ENCODE measurements at places on chromosomes 11 and 22.
A peak's percentile ranks its signal among the peaks of the same experiment; 100 is the strongest.

DNA sequence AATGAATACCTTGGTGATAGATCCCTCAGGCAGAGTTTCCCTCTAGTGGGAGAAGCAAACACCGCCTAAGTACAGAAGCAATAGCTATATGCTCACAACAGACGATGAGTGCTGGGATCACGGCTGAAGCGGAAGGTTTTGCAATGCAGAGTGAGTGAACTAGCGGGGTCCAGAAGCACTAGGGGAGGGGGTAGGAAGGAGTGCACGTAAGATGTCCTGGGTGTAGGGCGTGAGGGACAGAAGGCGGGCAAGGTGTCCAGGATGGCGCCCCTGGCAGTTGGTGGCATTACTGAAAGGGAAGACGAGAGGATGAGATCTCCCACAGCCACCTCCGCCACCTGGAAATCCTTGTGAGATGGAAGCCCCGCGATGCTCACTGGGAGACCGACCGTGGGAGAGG, 81.0 kb downstream of the ETS1 start:
- peak; percentile 36 for DNase-seq

- no peak for DNase-seq
Observed at GRCh38 chr11:125228993-125229392, 64.4 kb downstream of the PKNOX2 start.

DNA sequence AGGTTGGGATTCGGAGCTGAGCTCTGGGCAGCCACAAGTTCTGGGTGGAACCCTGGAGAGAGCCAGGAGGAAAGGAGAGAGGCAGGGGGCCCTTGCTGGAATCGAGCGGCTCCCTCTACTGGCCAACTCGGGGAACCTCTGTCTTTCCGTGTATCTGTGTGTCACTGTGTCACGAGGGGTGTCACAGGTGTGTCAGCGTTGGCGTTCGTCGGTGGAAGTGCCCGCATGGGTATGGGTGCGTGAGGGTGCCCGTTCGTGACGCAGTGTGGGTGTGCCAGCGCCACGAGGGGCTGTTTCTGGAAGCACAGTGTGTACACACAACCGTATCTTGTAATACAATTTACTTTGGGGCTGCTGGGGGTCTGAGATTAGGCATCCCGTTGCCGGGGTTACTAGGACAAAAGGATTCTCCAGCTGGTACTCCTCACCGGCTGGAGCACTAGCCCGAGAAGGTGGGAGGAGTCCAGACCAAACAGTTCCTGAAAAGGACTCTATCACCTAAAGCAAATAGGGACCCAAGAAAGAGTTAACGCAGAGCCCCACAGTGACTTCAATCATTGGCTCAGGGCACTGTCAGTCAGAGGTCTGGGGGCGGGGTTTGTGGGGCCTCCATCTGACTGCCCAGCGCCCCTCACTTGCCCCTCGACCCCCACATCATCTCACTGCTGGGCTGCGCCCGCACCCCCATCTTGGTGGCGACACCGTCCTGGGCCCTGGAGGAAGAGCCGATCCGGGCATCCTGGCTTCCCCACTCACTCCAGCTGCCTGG, 2.6 kb upstream of the BCL9L start:
- DNase-seq = peak; percentile 91

DNA sequence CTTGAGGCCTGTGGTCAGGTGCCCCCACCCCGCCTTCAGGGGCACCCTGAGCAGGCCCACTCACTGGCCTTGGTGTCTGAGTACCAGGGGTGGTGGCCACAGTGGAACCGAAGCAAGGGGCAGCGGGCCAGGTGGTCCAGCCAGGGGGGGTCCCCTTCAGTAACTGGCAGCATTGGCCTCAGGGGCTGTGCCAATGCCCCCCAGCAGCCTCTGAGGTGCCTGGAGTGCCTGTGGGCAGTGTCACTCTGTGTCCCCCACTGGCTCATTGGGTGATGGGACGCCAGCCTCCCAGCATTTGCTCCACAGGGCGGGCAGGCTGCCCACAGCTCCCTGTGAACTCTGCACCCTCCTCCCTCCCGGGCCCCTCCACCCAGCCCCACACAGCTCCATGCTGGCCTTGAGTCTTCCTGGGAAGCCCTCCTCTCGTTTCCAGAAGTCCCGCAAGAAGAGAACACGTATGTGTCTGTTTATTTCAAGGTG, 29.5 kb upstream of the CARS1 start:
- DNase-seq = no peak

GRCh38 chr11:83293457-83293774, 7.2 kb upstream of the CCDC90B start:
- no peak for DNase-seq

GRCh38 chr22:46125816-46126765, 24.2 kb upstream of the PPARA start:
- DNase-seq = no peak

- DNase-seq = no peak
Observed at GRCh38 chr11:45756384-45757010, 48.5 kb upstream of the SLC35C1 start.

DNA sequence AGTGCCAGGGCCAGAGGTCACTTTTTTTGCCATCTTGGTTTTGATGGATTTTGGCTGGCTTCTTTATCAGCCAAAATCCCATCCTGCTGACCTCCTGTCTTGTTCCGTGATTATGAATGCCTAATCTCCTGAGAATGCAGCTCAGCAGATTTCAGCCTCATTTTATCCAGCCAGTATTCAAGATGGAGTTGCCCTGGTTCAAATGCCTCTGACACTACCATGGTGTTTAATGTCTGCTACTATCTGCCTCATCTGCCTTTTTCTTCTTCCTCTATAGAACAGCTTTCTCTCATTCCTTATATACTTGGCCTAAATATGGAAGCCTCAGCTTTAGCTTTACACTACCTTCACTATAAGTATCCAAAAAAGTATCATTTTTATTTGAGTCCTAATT, 50.7 kb downstream of the ACER3 start:
- DNase-seq = no peak

- DNase-seq = no peak
Observed at GRCh38 chr11:38814670-38815069, 2216.6 kb upstream of the RAG2 start.

DNA sequence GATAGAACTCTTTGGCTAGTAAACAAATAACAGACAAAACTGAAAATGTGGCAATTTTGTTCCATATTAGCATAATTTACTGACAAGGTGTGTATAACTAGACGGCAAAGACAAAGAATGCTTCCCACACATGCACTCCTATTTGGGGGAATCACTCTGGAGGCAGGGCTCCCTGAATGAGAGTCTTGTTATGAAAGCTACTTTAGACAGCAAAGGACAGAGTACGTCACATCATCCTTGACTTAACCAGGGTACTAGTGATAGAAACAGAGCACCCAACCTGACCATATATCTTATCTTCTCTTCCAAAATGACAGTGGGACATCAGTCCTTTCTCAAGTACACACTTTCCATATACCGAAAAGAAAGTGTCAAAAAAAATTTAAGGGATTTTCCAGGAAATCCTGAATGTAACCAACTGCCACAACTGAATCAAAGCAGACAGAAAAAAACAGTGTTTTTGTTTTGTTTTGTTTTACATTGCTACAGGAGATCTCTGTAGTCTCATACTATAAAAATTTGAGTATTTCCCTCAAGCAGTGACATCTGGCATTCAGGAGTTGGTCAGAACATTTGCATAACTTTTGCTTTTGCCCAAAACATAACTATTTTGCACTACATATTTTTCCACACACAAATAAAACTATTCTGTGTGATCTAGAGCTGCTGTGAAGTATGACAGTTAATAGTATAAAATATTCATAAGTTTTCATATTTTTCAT, 98.9 kb downstream of the ARHGAP20 start:
- no peak for DNase-seq

GRCh38 chr22:46815896-46816731, 53.7 kb downstream of the TBC1D22A start:
- no peak for DNase-seq

DNA sequence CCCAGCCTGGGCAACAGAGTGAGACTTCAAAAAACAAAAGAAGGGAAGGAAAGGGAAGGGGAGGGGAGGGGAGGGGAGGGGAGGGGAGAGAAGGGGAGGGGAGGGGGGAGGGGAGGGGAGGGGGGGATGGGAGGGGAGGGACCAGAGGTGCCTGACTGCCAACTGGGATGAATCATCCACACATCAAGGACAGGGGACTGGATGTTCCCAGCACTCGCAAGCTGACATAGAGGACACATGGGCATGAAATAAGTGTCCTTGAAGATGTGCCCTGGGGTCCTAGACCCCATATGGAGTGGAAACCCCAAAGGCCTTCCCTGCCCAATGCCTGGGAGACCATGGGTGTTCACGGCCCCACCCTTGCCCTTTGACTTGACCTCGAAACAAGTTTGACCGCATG, 19.8 kb downstream of the TST start:
- no peak for DNase-seq

- DNase-seq = no peak
Observed at GRCh38 chr11:32056438-32056837, 34.4 kb upstream of the RCN1 start.

DNA sequence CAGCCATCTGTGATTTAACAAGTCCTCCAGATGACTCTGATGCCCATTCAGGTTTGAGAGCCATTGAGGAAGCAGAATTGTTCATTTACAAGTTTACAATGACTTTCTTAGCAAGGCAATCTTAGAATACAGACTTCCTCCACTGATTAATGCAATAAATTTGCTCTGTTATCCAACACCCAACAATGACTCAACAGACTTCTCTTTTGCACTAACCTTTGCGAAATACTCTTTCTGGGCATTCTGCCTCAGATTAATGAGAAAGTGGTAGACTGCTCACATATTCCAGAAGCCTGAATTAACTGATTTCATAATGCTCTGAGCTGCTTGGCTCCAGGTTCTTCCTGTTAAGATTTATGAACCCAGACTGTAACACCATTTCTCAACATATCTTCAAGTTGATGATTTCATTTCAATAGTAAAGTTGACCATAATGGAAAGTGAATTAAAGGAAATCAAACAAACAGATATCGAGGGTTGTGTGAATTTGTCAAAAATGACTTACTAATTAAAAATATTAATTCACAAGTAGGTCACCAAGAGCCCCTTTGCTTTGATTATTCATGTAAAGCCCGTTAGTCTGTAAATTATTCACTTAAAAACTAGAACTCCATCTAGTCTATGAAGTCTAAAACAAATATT, 70.5 kb upstream of the BLID start:
- no peak for DNase-seq

GRCh38 chr11:61675826-61676225, 4.4 kb upstream of the DAGLA start:
- DNase-seq = no peak

DNA sequence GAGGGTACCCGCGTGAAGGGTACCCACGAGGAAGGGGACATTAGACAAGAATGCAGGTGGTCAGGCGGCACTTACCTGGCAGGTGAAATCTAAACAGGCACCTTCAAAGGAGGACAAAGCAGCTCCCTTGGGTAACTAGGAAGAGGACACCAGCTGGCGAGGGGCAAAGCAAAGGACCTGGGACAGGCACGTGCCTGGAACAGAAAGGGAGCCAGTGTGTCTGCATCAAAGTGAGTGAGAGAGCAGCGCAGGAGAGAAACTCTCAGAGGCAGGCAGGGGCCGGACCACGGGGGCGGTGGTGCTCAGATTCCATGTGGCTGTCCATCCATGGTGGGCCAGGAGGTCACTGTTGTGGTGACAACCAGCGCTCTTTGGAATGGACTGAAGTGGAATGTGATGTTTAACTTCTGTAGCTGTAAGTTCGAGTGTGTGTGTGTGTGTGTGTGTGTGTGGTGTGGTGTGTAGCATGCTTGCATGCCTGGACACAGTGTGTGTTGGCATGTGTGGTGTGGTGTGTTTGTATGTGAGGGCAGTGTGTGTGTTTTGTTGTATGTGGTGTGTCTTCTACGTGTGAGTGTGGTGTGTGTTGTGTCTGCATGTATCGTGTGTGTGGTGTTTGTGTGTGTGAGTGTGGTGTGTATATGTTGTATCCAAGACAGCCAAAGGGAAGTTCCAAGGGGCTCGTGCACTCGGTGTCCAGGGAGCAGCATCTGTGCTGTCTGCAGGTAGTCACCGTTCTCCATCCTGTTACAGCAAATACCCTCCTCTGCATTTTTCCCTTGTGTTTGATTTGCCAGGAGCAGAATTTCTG, 86.4 kb downstream of the CDKN1C start:
- DNase-seq = peak; percentile 4

DNA sequence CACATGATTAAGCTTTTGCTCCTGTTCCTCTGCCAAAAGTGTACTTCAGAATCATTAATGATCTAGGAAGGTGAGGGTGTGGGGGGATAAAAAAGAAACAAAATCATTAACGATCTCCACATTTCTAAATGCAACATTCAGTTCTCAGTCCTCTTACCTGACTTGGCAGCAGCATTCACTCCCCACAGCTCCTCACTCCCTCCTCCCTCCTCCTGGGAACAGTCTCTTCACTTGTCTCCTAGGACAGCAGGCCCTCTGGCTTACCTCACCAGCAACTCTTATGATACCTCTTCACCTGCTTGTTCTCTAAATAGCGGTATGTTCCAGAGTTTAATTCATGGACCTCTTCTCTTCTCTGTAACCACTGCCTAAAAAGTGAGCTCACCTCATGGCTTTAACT, 56.5 kb upstream of the APOA1 start:
- DNase-seq = no peak

- DNase-seq = no peak
Observed at GRCh38 chr22:23450434-23450795, 129.7 kb downstream of the IGLL1 start.
